ENCODE measurements at places on chromosomes 3 and 15. TPM values are rescaled to one million over a fixed set of nuclear protein-coding genes. Genes with fewer than 3 reads are reported as not detected.

DNA sequence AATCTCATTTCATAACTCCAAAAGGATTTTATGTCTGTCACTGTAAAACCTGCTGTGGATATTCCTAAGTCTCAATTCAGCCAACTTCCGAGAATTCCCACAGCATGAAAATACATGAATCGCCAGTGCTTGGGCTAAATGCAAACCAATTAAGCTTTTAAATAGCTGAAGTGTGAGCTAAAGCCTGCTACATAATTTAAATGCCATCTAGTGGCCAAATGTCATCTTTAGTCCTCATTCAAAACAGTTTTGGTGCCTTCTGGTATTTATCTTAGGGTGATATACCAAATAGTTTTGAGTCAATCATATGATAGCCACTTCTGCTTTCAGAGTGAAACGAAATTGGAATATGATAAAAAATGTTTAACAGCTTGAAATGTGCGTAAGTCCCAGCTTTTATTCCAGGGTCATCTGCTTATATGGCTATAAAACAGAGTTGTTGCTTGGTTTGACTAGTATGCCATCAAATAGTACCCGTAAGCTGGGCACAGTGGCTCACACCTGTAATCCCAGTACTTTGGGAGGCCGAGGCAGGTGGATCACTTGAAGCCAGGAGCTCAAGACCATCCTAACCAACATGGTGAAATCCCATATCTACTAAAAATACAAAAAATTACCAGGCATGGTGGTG lies 41.8 kb upstream of the CCNL1 start:
- DNase-seq: no peak

- no peak for DNase-seq
These were observed 9.2 kb downstream of the DCBLD2 start for GRCh38 chr3:98892263-98892662.

DNA sequence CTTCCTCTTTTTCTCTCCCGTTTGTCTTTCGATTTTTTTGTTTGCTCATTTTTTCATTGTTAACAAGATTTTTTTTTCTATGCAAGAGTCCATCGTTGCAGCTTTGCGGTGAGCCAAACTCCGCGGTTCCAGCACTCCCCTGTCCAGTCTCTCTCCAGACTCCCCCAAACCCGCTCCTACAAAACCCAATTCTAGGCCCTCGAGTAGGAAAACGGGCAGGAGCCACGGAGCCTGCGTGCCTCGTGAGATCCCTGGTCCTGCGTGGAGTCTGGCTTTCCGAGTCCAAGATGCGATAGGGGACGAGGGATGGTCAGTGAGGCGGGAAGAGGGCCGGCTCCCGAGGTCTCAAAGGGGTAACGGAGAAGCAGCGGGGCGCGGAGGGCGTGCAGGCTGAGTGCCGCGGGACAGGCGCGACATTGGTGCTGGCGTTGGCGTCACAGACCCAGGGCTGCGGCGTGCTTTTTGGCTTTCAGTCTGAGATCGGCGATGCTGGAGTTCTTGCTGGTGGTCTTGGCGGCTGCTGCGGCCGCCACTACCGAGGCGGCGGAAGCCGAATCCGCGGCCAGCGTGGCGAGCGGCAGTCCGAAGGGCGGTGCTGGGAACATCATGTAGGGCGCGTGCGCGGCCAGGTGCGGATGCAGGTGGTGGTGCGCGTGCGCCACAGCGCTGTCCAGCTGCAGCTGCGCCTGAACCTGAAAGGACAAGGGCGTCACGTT lies 8.5 kb downstream of the SHOX2 start:
- no peak for DNase-seq

DNA sequence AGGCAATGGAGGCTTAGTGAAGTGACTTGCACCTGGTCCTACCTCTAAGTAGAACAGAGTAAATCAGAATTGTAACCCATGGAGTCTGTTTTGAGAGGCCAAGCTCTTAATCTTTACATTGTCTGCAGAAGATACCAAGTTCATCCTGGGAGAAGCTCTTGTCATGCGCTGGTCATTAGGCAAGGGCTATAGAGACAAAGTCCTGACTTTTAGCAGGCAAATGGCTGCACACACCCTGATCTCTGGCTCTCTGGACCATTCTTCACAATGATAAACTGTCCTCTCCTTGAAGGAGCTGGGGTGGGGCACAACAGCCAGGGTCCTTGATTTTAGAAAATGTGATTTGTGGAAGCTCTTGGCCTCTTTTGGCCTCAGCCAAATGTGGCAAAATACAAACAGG lies 65.4 kb downstream of the MCTP2 start:
- no peak for DNase-seq

DNA sequence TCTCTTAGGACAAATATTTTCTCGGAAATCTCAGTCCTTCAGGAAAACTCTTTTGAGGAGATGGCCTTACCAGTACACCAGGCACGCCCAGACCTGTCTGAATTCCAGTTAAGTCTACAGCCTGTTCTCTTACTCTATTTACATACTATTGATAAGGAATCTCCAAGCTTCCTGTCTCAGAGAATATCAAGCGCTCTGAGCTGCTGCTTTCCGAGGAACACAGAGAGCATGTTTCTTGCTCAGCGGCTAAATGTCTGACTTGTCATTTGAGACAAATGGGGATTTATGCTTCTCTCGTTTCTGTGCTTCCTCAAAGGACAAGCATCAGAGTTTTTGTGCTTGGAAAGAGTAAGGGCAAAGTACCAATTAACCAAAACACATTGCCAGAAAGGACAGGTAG lies 112.4 kb upstream of the CCDC54 start:
- DNase-seq: no peak

- DNase-seq: no peak
These were observed 42.3 kb upstream of the USP3 start for GRCh38 chr15:63462088-63462487.

GRCh38 chr3:42703695-42704025 lies 1.1 kb upstream of the HHATL start:
- no peak for DNase-seq

- no peak for DNase-seq
These were observed 361.3 kb downstream of the ULK4 start for GRCh38 chr3:41600616-41601015.

KLHL25 gene
- polyA plus RNA-seq: 8.3 TPM

LMAN1L gene
- polyA plus RNA-seq: not detected

PLXNA1 gene
- 36.6 TPM for polyA plus RNA-seq

DYNLT2B gene
- 39.0 TPM for polyA plus RNA-seq

DUOXA2 gene
- polyA plus RNA-seq: not detected

All from left renal pelvis (tissue), 4 donors.